ENCODE measurements at places on chromosomes 1 and 21.
A peak's percentile ranks its signal among the peaks of the same experiment; 100 is the strongest.

DNA sequence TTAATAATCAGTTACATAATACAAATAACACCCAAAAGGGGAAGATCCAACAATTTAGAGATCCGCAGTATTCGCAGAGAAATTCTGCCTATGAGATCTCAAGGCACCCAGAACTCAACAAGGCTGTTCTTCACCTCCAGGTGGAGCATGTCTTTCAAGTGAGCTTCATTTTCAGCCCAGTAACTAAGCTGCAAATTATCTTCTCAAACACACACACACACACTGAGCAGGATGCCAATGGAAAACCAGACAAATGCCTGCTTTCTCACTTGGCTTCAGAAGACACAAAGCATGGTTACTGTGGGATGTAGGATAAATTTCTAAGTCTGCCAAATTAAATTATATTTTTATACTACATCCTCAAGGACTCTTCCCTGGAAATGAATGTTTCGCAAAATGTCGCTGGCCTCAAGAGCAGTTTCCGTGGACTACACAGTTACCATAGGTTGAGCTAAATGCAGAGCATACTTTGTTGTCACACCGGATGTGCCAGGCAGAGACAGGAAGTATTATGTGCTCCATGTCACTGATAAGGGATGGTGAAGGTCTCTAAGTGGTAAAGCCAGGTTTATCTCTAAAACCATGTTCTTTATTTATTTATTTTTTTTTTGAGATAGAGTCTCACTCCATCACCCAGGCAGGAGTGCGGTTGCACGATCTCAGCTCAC is 30.3 kb downstream of the UBR4 start:
- DNase-seq = peak; percentile 6

- no peak for DNase-seq
Observed at GRCh38 chr1:198483006-198483405, 57.5 kb downstream of the ATP6V1G3 start.

DNA sequence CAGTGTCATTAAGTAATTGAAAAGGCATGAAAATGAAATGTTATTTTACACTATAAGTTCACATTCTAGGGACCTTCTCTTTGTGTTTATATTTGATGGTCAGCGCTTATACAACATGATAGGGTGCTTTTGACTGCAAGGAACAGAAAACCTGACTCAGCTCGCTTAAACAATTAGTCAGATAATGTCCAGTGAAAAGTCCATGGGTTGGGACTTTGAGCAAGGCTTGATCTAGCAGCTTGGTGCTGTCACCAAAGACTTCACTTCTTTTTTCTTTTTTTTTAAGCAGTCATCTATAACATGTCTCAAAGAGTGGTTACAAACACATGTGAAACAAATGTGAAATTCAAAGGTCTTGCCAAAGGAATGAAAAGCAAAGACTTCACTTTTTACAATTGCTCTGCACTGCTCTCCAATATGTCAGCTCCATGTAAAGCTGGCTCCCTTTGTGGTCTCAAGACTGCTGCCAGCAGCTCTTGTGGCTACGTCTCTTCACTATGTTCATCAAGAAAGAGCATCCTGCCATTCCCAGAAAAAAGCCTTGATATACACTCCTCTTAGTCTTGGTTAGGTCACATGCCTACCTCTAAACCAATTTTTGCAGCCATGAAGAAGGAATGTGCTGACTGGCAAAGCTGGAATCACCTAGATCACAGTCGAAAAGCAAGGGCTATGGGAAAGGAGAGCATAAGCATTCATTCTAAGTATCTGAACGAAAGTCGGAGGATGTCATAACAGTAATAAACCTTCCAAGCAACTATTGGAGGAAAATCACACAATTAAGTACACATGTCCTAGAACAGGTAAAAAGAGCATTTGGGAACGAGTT is 15.2 kb downstream of the F3 start:
- no peak for DNase-seq

GRCh38 chr21:33028287-33028670 is 2.5 kb downstream of the OLIG2 start:
- no peak for DNase-seq

- DNase-seq = no peak
Observed at GRCh38 chr1:95504321-95504720, 270.3 kb downstream of the RWDD3 start.

DNA sequence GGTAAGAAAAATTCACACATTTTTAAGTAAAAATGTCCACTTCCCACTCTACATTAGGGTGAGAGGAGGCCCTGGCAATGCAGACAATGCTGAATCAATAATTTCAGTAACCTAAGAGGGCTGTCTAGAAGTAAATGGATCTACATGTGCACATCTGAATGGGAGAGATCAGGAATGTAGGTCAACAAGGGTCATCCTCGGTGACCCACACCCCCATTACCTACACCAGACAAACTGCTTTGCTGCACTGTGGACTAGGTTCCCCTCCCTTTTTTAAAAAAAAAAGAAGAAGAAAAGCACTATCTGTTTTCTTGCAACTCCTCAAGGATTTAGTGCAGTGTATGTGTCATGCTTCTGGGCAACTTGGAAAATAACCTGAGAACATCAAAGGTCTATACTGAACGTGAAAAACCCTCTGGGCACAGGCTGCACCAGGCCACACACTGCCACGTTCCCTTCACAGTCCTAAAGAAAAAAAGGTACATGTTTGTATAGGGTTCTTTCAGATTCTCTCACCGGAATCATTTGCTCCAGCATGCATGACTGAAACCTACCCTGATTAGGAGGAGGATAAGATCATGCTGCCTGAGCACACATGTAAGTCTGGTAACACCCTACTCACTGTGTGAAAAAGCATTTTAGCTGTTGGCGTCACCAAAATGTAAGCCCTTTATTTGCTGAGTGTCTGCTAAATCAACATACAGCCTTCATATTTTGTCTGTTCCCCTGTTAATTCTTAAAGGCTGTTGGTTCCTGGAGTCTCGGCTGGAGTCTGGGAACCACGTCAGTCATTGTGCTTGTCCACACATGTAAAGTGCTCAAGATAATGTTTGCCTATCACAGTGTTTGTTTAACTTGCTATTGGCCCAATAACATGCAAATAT is 341.0 kb downstream of the SMYD3 start:
- no peak for DNase-seq
